ENCODE measurements at places on chromosomes 6 and 20.

DNA sequence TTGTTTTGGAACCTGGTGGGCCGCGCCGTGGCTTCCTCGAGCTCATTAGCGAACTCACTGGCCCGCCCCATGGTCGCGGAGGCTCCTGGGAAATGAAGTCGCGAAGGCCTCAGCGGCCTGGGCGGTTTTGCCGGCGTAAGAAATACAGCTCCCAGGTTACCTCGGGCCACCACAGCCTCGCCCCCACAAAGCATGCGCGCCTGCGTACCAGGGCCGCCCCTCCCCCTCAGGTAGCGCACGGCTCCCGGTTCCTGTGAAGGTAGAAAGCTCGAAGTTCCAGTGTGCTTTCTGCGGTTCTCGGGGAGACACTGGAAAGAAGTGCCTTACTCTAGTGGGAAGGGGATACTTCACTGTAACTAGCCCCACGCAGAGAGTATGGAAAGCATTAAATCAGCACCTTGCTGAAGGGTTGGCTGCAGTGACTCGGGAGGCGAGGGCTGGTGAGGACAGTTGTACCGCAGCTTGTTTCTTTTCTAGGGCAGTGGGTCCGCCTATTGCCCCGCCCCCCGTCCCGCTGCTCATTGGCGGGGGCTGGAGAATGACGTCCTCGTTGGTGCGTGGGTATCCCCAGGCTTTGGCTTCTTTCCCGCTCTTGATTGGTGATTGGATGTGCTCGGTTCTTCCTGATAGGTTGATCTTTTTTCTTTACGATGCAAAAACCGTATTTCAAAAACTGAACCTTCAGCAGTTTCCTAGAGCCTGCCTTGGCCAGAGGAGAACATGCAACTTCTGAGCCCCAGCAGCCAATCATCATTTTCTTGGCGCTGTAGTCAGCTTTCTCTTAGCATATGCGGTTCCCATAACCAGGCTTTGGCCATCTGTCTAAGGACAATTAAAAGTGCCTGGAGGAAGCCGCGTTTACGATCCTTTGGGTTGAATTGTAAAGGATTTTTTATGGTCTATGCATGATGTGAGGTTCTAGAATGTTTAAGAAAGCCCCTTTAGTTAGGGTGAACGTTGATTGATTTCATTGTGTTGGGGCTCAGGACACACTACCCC lies at the start of gene CDK19:
CDK19 (minus strand) TSS at position 59 of the 999 bp plus-strand sequence. CDS start 333 bp downstream, outside the sequence.
- DNase-seq, result peak; percentile 98

- DNase-seq, result no peak
These were observed 34.1 kb downstream of the UTRN start for GRCh38 chr6:144319211-144319610.

DNA sequence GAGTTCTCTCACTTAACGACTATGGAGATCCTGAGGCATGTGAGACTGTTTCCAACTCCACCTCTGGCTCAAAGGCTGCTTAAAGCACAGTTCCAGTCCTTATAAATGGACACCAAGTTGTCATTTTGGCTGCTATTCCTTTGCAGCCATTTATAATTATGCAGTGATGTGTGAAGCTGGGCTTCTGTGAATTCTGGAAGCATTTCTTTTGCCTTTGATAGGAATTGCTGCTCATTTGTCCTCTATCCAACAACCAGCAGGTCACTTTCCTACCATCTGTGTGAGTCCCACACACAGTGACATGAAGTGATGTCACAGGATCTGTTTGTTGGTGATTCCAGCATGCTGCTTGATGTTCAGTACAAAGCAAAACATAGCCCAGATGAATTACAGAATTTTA lies 28.5 kb upstream of the EFHC1 start:
- DNase-seq, result no peak

- peak; percentile 80 for DNase-seq
These were observed 674.9 kb downstream of the HDGFL1 start for GRCh38 chr6:23244300-23244699.

DNA sequence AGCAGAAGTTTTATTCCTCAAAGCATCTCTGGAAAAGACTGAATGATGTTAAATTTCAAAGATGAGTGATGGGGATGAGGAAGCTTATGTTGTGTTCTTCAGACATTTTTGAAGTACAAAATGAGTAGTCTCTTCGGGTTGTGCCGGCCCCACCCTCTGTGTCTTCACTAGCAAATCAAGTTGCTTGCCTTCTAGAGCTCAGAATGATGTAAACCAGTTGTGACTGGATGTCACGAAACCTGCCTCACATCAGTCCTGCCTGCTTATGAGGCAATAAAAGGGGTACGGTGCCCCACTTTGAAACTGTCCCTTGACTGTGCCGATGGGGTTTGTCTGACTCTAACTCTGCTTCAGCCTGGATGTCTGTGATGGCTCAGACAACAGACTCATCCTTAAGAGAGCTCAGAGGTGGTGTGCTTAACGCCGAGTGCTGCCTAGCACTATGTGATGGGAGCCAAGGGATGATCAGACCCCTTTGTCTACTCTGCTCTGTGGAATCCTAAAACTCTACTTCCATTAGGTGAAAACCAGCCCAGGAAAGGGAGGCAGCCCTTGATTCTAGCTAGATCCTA lies 19.0 kb downstream of the TOMM34 start:
- peak; percentile 18 for DNase-seq

DNA sequence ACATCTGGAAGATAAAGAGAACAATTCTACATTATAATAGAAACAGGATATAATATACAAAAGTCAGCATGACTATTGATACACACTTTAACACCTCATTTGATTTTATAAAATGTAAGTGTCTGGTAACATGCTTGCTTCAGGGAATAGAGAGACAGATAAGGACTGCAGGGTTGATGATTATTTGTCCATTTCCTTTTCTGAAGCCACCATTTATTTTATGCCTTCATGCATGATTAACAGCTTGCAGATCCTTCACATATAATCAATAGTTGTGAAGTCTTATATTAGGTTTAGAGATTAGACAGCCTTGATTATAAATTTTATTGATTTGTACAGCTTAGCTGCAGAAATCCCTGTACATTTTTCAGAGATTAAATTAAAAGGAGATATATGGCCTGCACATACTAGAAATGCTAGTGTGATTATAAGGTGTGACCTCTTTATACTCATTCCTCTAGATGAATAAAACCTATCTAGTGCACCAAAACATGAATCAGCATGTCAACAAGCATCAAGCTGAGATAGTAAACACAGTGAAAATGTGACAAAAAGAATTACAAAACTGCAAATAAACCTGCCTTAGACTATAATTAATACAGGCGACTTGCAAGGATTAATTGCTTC lies 198.8 kb upstream of the THEMIS start:
- DNase-seq, result no peak

- no peak for DNase-seq
These were observed 22.4 kb upstream of the TASP1 start for GRCh38 chr20:13661070-13661685.

- DNase-seq, result no peak
These were observed 5.7 kb downstream of the NT5E start for GRCh38 chr6:85455471-85456026.

GRCh38 chr6:131362696-131363095 lies 210.3 kb upstream of the ARG1 start:
- DNase-seq, result no peak

DNA sequence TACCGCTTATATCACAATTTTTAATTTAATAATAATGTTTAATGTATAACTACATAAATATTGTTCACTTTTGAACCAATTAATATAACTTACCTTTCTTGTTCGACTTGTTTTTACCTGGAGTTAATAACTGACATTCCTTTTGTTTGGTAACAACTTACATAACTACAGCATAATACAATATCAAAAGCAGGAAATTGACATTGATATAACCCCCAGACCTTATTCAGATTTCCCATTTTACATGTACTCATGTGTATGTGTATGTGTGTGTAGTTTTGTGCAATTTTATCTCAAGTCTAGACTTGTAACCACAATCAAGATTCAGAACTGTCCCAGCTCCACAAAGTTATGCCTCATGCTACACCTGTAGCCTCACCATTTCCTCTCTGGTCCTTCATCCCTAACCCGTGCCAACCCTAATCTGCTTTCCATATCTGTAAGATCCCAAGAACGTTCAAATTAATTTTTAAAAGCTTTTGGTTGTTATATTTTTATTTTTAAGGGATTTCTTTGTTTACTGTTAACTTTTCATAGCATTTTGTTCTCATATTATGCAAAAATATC lies 190.6 kb downstream of the MANEA start:
- no peak for DNase-seq

- no peak for DNase-seq
These were observed 185.0 kb downstream of the CENPW start for GRCh38 chr6:126524811-126525326.

GRCh38 chr6:103183831-103184411 lies 1675.8 kb downstream of the HACE1 start:
- no peak for DNase-seq

GRCh38 chr20:37518606-37519507 lies 2.2 kb upstream of the NNAT start:
- DNase-seq, result no peak

DNA sequence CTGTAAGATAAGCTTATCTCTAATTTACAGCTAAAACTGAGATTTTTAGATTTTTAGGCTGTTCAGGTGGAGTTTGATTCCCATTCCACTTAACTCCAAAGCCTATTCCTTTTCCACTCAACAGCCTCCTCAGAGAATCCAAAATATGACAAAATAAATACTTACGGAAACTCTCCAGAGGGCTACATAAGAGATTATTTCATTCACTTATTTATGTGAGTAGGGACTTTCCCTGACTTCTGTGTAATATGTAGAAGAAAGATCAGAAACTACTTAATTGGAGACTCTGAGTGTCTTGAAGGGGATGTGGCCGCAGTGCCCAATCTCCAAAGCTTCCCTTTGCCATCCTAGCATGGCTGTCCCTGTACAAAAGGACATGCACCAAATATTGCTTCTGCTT lies 72.1 kb upstream of the ISM1 start:
- no peak for DNase-seq

DNA sequence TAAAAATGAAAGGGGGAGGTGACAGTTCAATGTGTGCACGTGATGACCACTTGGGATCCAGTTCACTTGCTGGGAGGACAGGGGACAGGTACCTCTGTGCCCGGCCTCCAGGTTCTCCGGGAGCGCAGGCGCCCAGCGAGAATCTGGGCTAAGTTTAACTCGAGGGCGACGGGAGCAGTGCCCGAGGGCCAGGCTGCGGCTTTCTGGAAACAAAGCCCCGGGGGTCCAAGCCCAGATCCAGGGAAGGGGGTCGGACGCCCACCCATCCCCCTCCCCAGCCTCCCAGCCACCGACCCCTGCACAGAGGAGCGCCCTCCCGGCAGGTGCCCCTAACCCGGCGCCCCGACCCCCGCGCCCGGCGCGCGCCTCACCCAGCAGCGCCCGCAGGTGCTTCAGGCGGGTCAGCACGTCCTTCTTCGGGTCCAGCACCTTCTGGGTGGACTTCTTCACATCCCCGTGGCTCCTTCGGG lies 405 bp downstream of the RALGAPA2 start:
- no peak for DNase-seq

- no peak for DNase-seq
These were observed 152.8 kb downstream of the SYCP2 start for GRCh38 chr20:59780494-59781185.

GRCh38 chr20:51789434-51789833 lies 12.9 kb downstream of the SALL4 start:
- no peak for DNase-seq

DNA sequence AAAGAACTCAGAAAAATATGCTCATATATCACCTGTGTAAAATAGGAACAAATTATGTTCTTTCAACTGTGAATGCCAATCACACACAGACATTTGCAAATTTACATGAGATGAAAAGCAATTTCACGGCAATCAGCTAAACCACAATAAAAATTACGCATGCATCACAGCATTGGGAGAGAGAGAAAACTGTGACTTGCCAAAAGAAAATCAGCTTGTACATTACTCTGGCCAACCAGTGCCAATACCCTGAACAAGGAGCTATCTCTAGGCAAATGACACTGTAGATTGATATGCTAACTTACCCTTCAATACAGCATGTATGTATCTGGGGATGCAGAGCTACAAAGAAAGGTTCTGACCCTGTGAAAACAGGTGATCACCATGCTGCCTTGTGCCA lies 515.6 kb downstream of the EYS start:
- DNase-seq, result no peak

- DNase-seq, result no peak
These were observed 322.9 kb upstream of the TFAP2D start for GRCh38 chr6:50390416-50390815.

DNA sequence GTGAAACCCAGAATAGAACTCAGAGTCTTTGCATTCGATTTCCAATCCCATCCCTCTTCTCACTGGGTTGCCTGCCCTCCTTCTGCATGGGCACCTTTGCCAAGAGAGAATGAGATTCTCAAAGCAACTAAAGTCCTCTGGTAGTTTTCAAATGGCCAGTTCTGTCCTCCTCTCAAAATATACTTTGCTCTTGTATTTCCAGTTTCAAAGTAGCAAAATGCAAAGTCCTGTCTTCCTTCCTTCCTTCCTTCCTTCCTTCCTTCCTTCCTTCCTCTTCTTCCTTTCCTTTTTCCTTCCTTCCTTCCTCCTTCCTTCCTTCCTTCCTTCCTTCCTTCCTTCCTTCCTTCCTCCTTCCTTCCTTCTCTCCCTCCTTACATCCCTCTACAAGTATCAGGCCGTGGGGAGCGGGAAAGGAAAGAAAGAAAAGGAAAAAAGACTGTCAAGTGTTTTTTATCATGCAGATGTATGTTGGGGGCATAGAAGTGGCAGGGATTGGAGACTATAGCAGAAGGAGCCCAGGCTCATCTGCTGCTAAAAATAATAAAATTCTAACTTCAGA lies 265.2 kb downstream of the CD83 start:
- no peak for DNase-seq

- no peak for DNase-seq
These were observed 9.2 kb downstream of the PHF3 start for GRCh38 chr6:63644668-63645326.

Data from amniotic epithelial cell (primary cell).